SK-N-MC (cell line): ENCODE measurements at places on chromosomes 7 and 10.

- no peak for DNase-seq
Observed at GRCh38 chr10:128322950-128323349, 196.7 kb upstream of the MKI67 start.

DNA sequence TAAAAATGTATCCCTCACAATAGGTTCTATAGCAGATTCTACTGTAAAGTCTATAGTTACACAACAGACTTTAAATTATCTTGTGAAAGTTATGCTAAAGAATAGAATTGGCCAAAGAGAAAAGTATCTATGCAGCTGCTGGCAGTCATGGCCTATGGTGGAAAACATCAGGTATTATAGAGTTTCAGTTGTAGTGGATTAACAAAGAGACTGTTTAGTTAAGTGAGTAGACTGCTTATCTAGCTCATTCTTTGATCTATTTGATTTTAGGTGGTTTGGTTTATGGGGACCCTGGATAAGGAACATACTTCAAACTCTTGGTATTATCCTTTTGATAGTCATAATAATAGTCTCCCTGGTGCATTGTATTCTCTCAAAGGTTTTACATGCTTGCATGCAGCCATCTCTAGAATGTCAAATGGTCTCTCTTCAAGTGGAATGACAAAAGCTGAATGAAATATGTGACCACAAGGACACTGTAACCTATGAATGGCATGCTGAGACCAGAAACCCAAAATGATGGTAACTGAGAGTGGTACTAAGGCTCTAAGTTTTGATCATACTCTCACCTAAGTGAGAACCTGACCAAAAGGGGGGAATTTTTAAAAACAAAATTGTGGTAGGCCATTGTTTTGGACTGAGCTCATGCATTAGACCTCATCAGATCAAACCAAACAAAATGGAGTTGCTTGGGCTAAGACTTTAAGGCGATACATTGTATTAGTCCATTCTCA lies 54.9 kb upstream of the NAMPT start:
- DNase-seq = no peak

DNA sequence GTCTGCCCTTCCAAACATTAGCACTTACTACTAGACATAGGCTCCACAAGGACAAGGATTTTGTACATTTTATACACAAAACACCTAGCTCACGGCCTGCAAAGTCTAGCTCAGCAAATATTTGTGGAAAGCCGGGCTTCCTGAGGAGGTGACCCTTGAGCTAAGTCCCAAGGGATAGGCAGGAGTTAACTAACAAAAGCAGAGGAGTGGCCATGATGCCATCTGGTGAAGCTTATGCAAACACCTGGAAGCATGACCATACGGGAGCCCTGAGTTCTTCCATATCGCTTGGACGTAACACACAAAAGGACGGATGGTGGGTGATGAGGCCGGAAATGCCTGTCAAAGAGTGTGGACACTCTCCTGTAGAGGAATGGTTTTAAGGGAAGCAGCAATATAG lies 25.9 kb upstream of the YAE1 start:
- no peak for DNase-seq

DNA sequence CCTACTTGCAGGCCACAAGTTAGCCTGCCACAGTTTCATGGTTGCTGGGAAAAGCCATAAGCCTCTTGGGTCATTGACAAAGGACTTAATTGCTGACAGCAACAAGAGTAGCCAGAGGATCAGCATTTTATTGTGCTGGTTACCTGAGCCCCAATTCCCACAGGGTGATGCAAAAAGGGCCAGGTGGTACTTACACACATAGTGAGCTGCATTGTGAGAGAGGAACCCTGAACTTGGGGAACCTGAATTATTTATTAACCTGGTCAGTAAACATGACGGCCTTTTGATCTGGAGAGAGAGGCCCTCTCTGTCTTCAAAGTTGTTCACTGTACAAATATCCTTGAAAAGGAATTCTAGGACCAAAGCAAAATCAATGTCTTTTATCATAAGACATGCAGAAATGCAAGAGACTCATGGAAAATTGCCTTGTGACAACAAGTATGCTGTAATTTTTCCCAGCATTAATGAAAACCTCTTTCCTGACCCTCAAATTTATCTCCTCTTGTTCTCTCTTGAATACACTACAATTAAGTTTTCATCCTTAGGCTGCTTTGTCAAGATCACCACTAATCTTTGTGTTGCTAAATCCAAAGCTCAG lies 102.9 kb upstream of the PHYHIPL start:
- no peak for DNase-seq

DNA sequence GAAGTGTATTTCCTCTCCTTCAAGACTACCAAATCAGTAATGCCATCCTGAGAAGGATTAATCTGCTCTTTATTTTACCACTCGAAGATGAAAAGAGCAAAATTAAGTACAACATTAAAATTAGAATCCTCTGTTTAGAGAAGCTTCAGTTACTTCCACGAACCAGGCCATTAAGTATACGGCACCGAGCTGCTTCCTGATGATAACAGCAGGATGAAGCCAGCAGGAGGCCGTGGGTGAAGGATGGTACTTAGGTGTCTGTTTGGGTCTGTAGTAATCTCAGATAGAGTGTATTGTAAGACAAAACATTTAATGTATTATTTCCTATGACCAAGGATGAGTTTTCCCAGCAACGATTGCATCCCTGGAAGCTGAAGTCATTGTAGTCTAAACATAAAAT lies 362.8 kb downstream of the SFMBT2 start:
- DNase-seq = no peak

GRCh38 chr7:138935465-138936011 lies 45.7 kb downstream of the KIAA1549 start:
- DNase-seq = no peak

- DNase-seq = no peak
Observed at GRCh38 chr7:148572067-148572522, 18.5 kb upstream of the C7orf33 start.

DNA sequence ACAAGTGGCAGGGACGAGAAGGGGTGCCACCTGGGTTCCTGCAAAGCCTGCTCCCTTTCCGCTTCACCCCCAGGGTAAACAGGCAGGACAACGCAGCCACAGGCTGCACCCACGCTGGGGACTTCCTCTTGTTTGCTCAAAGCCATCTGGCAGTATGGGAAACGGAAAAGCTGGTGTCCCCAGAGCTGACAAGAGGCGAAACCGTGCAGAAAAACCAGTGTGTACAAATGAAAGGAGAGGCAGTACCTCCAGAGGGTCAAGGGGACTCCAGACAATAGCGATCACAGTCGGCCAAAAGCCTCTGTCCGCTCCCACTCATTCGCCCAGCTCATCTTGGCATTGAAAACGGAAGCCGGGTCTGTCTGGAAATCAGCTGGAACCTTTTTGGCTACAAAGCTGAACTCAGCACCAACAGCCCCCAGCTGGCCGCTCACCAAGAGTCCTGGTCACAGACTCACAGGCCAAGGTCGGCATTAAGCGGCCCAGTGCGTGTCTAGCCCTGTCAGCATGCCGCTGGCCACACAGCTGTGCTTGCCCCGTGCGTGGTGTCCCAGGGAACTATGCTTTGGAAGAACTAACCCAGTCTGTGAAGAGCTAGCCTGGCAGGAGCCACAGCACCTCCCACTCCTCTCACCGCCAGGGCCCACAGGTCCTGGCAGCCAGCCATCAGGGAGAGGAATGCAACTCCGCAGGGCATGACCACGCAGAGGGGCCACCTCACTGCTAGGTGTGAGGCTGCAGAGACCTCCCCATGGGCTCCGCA lies 10.4 kb downstream of the TNS3 start:
- no peak for DNase-seq

GRCh38 chr7:108367946-108368345 lies 88.3 kb downstream of the NRCAM start:
- no peak for DNase-seq

DNA sequence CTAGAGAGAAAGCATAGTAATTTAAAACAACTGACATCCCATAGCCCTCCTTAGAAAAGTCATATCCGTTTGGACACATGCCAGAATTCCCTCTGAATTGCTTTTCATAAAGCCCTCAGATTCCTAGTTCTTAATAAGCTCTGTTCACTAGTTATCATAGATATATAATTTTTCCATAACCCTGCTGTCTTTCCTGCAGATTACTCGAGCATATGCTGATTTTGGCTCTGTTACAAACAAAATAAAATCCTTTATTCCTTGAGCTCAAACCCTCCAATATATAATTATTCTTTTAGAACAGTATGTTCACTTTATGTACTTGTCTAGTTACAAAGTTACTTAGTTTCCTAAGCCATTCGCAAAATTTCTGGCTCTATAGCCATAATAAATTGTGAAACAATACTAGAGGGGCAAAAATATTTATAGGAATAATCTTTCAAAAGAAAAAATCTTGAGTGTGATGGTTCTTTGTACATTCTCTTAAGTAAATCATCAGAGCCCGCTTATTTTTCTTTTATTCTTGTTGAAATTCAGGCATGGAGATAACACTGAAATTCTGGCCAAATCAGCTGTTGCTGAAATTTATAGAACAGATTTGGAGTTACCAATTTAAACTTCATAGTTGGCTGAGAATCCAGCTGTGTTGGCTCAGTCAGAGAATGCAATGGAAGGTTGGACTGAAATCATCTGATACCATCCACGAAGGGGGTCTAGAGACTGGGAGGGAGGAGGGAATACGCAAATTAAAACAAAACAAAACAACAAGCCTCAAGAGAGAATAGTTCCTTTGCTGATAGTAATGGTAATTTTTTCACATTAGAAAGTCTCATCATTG lies 146.1 kb upstream of the TMEM196 start:
- DNase-seq = peak; percentile 28

DNA sequence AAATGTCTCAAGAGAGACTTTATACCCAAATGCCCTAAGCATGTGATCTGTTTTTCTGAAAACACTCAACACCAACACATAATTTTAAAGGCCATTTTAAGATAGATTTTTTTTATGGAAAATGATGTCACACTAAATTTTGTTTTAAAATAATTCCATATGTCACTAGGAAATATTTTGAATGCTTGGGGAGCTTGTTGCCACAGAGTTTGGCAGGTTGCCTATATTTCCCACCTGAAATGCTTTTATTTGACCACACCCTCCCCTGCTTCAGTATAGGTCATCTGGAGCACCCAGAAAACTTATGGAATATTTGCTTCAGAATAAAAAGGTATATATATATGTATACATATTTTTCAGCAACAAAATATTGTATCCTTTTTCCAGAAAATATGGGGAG lies 180.0 kb upstream of the ANK3 start:
- DNase-seq = no peak

GRCh38 chr7:112272921-112273561 lies 66.5 kb downstream of the ZNF277 start:
- DNase-seq = no peak

GRCh38 chr7:108145401-108145800 lies 15.2 kb upstream of the LAMB4 start:
- no peak for DNase-seq

DNA sequence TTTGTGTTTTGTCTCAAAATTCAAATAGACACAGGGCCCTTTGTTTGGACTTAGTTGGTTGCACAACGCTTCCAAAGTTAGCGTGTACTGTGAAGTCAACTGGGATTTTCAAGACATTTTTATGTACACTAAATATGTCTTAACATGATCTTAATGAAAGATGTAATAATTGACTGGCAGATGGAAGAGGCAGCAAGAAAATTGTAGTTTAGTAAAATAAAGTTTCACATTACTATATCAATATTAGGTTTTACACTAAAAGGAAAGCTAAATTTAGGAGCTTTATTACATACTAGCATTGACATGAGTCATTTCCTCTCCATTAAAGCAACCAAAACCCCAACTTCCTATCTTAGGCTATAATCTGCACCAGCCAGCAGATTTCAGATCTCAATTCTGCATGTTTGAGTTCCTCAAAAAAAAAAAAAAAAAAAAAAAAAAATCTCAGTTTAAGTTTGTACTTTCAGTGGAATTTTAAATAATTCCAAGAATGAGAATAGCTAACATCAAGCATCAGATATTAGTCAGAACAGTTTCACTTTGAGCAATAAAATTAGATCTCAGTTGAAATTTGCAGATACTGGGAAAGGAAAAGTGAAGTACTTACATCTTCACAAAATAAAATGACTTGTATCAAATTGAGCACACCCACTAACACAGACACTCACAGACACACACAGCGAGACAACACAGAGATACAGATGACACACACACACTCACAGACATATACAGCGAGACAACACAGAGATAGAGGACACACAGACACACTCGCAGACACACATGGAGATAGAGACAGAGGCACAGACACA lies 346.6 kb upstream of the KLF6 start:
- DNase-seq = peak; percentile 71

DNA sequence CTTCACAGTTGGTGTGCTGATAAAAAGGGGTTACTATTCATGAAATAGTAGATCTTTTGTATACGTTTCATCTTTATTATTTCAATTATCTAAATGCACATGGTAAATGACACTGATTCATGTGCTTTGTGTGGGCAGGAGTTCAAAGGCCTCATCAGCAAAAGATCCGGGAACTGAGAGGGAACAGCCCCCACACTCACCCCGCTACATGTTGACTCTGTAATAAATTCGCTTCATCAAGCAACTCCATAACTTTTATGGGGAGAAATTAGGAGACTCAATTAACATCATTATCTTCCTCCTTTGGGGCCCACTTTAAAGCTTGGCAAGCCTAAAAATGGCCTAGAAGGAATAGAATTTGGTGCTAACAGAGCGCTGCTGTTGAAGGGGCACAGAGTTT lies 250.7 kb upstream of the BMPER start:
- DNase-seq = no peak

DNA sequence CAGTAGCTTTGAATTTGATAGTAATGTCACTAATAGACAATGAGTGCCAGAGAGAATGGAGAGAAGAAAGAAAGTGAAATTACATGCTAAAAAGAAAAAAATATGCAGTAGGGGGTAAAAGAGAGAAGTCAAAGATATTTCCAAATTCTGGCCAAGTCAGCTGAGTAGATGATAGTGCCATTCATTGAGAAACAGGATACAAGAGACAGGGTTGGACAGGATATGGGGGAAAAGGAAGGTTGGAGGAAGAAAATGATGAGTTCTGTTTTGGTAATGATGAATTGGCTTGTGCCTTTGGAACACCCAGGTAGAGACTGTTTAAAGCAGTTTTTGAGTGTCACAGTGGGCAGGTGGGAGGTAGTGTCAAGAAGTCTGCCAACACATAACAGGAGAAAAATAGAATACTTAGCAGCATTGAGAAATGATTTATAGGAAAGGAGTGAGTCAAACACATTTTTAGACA lies 78.3 kb downstream of the LRRC17 start:
- no peak for DNase-seq

DNA sequence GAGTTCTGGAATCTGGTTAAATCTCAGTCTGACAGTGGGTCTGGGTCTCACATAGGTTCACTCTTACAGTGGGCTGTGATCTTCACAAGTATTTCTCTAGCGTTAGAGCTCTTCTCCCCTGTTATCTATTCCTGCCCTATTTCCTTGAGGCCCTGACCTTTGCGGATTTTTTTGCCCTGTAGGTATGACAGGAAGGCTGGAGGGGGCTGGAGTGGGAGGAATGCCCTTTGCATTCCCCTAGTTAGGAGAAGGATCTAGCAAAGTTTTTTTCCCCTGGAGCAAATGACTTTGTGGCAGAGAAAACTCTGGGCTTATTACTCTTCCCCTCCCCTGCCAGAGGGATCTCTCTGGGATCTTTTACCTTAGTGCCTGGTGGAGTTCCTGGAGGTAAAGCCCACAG lies 49.2 kb downstream of the GALNT11 start:
- no peak for DNase-seq

GRCh38 chr10:96341219-96342182 lies 17.3 kb downstream of the OPALIN start:
- no peak for DNase-seq

- no peak for DNase-seq
Observed at GRCh38 chr7:76515999-76516443, 5.7 kb downstream of the UPK3B start.

GRCh38 chr10:79079490-79080355 lies 11.0 kb downstream of the ZMIZ1 start:
- DNase-seq = no peak
